Activated CD4-positive, alpha-beta T cell treated with anti-CD3 and anti-CD28 coated beads for 36 hours (primary cell): ENCODE measurements at places on chromosomes 6 and 20. TPM values are rescaled to one million over a fixed set of nuclear protein-coding genes. Genes with fewer than 3 reads are reported as not detected.

The RPRD1B gene
- 29.9 TPM for total RNA-seq

The PPP1R3G gene
- total RNA-seq = 0.11 TPM

The SCAND1 gene
- 37.8 TPM for total RNA-seq

The OR2B3 gene
- total RNA-seq = not detected

The AFDN gene
- total RNA-seq = 14.0 TPM

DNA sequence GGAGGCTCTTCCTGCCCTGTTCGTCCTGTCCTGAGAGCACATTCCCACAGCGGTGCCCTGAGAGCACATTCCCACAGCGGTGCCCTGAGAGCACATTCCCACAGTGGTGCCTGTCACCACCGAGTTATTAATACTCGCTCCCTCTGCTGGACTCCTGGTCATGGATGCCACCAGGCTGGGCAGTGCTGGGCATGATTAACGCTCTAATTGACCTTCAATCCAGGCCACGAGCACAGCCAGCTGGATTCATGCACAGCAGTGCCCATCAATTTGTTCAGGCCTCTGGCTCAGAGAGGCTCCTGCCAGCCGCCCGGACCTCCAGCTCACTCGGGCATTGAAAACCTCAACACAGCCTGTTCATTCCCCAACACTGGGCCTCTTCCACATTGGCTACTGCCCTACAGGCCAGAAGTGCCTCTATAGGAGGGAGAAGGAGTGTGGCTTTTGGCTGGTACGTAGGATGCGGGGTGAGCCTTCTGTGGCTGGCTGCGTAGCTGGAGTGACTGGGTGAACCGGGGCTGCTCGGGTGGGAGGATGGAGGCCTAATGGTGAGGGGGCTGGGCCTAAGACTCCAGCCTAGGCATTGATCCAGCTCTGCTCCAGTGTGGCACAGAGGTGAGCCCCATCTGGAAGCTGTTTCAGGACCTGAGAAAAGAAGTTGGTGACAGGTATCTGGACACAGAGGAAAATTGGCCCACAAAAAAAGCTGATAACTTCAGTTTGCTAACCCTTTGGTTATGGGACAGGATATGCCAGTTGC, 9.3 kb downstream of the IP6K3 start:
- H3K27ac ChIP-seq = no peak overlapping the region
- H3K27me3 ChIP-seq = no peaks in the 10 kb centered on the region
- H3K36me3 ChIP-seq = no peaks in the 10 kb centered on the region
- no peaks in the 10 kb centered on the region for H3K4me1 ChIP-seq
- DNase-seq = no peak

DNA sequence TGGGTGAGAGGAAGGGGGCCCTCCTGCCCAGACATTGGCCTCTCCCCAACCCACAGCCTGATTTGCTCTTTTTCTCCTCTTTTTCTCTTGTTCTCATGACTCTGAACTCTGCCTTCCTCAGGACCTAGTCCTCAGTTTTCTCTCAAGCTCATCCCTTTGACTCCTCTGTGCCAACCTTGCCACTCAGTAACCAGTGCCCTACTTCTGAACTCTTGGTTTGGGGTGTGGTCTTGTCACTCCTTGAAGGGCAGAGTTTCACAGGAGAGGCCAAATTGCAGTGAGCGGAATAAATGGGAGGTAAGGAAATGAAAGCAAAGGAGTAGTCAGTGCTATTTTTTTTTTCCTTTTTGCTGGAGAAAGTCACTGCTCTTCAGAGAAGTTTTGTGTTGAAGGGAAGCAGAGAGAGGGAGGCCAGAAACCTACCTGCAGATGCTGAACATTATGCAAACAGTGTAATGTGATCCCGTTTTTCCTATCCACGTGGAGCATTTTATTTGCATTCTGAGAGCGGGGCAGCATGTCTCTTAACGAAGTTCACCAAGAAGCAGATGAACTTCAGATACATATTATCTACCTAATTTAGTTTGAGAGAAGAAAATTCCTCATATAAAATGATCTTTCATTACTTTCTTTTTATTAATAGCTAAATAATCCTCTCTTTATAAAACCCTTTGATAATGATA, 26.9 kb downstream of the CFAP61 start:
- no peak overlapping the region for H3K4me3 ChIP-seq
- peaks cover 14% of the 10 kb centered on the region for H3K27me3 ChIP-seq
- H3K4me1 ChIP-seq = peaks cover 2% of the 10 kb centered on the region
- DNase-seq = no peak

DNA sequence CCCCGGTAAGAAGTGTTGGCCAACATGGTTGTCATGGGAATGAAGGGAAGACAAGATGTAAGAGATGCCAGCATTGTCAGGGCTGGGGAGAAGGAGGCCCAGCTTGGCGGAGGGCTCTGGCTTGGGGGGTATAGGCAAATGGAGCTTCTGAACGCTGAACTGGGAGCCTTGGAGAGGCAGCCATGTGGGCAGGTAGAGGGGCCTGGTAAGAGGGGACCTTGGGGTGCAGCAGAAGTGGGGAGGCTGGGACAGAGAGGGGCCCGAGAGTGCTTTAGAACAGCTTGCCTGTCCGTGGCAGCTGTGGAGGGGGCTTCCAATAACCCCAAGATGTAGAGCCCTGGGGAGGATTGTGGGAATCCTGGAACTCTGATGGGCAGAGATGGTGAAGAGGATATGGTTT, 3.0 kb downstream of the SLC22A1 start:
- no peak overlapping the region for H3K27ac ChIP-seq
- H3K4me1 ChIP-seq = peaks cover 2% of the 10 kb centered on the region
- no peaks in the 10 kb centered on the region for H3K36me3 ChIP-seq
- DNase-seq = no peak
- H3K4me3 ChIP-seq = no peak overlapping the region
